ENCODE measurements at places on chromosomes 12 and 14.

- no peak for DNase-seq
Measured at GRCh38 chr12:101305226-101305779, 25.4 kb downstream of the UTP20 start.

- no peak for DNase-seq
Measured at GRCh38 chr14:64758691-64759554, 54.7 kb downstream of the PLEKHG3 start.

GRCh38 chr12:2974560-2974971 lies 15.4 kb downstream of the TEAD4 start:
- peak; percentile 26 for DNase-seq

DNA sequence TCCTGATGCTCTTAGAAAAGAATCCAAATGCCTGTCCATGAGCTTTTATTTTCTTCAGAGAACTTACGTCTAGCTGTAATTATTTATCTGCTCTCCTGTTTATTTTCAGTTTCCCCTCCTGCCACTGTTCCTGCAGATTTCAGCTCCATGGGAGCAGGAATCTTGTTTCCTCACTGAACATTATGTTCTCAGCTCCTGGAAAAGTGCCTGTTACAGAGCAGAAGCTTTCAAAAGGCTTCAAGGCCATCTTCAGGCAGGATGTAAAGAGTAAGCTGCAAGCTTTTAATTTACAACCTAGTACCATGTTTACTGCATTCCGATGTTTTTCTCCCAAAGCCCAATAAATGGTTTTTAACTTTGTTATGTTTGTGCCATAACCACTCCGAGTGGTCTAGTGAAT lies 98.4 kb upstream of the BTG1 start:
- DNase-seq, result no peak

DNA sequence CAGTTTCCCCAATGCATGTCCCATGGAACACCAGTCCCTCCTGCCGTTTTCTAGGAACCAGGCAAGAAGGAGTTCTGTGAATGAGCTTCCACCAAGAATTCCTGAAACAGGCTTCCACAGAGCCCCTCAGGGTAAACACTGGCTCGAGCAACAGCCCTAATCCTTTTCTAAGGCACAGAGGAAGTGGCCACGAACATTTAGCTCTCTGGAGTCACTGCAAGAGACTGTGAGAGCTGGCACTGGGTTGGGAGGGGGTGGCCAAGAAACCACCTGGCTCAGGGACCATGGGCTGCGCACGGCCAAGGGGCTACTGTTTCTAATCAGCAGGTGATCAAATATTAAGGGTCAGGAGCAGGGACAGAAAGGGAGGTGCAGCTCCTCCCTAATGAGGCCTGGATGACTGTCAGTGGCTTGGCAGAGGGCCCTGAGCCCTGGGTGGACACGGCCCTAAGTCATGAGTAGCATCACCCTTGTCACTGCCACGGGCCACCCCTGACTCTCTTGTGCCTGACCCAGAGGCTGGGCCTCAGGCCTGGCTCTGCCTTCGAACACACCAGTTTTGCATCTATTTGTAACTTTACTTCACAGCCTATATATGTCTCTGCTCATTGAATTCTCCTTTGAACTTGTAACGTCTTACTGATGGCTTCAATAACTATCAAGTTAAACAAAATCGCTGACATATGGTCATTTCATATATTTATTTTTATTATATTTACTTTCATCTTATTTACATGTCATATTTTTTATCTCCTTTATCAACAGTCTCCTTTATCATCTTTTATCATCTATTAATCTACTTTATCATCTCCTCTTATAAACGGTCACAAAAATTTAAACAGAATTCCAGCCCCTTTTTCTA lies 154.0 kb downstream of the DICER1 start:
- DNase-seq, result no peak

- DNase-seq, result no peak
Measured at GRCh38 chr12:23707270-23707669, 242.2 kb downstream of the SOX5 start.

GRCh38 chr12:38587594-38587993 lies 271.0 kb downstream of the ALG10B start:
- no peak for DNase-seq

GRCh38 chr12:11859705-11860425 lies 210.4 kb downstream of the ETV6 start:
- no peak for DNase-seq

- DNase-seq, result no peak
Measured at GRCh38 chr12:91202390-91202789, 19.8 kb upstream of the DCN start.

DNA sequence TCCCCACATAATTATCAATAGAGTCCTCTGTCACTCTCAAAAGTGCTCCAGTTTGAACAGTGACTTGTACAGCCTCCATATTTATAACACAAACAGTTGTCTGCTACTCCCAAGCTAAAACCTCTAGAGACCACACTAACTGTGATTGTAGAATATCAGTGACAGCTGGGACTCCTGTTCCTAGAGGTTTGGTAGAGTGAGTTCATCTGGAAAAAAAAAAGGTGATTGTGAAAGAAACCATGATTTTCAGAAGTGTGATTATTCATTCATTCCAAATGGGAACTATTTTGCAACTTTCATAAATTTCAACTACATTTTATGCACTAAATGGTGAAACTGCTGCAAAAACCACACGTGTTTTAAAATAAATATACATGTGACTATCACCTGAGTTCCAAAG lies 128.0 kb upstream of the PLXNC1 start:
- DNase-seq, result no peak

GRCh38 chr12:120744922-120745493 lies 19.4 kb downstream of the ACADS start:
- no peak for DNase-seq

DNA sequence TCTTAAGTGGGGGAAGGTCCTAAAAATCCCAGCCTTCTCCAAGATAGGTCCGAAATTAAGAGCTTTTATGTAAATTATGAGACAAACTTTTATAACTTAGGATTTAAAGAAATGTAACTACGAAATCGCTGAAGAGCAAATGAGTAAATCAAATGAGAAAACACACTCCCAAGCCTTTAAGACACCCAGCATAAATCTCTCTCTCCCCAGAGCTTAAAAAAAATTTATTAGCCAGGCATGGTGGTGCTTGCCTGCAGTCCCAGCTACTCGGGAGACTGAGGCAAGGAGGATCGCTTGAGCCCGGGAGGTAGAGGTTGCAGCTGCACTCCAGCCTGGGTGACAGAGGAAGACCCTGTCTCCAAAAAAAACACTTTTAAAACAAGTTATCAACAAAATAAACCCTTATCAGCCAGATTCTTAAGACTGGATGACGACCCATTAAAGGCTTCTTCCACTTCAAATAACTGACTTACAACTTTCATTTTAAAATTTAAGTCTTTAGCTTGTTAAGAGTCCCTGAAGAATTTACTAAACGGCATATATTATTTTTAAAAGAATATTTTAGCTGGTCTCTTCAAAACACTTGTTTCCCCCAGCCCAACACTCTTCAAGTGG lies 3.2 kb downstream of the PTGES3 start:
- DNase-seq, result no peak

DNA sequence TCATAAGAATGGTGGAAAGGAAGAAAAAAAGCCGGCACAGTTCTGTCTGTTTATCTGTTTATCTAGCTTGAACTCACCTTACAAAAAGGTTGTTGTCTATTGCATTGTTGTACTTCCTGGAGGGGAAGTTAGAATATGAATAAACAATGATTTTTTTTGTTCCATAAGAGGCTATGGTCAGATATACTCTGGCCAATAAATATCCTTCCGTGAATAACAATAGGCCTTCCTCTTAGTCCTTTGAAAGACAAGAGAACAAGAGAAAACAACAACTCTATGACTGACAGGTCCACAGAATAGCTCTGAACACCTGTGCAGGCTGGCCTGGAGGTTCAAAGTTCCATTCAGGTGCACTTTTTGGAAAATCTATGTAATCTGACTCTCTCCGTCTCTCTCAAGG lies 192.8 kb upstream of the KRR1 start:
- DNase-seq, result no peak

- DNase-seq, result no peak
Measured at GRCh38 chr14:63275611-63276010, 43.1 kb downstream of the GPHB5 start.

DNA sequence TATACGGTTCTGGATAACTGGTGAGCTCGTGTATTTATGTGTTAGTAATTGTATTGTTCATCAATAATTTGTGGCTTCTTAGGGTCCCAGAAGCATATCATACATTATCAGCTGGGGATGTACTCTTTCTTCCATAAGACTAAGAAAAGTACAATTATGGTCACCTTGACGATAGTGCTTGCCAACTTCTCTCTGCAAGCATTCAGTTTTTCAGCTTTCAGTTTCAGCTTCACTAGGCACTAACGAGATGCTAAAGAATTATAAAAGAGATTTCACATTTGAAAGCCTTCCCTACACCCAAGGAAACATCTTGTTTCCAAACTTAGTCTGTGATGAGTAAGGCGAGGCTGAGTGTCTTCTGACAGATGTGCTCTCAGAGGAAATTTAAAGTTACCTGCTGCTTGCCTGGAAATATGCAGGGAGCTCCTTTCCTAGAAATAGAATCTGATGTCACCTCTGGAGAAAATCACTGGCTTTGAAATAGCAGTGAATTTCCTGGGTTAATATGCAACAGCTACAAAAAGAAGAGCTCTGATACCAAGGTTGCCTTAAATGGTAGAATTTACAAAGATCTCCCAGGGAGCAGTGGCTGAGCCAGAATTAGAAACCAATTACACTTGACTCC lies 1419.9 kb upstream of the TMEM132C start:
- DNase-seq, result no peak

DNA sequence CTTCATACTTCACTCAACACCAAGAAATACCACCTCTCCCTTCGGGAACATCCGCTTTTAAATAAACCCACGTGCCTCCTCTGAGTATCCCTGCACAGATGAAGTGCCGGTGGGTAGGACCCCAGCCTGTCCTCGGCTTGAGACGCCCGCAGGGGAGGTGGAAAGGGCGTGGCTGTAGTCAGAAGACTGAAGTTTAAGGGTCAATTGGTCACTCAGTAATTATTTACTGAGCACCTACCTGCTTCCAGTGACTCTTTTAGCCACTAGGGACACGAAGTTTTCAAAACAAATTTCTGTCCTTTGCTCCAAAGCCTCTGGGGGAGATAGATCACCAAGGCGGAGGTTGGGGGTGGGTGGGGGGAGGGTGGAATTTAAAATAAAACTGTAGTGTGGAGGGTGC lies 309.4 kb downstream of the VRK1 start:
- no peak for DNase-seq

- no peak for DNase-seq
Measured at GRCh38 chr14:61720294-61720661, 25.0 kb downstream of the HIF1A start.

GRCh38 chr12:132155771-132156572 lies 11.7 kb downstream of the NOC4L start:
- no peak for DNase-seq

GRCh38 chr12:78963439-78964227 lies 99.1 kb downstream of the SYT1 start:
- DNase-seq, result no peak
